ENCODE measurements at places on chromosomes 6 and 20. TPM values are rescaled to one million over a fixed set of nuclear protein-coding genes. Genes with fewer than 3 reads are reported as not detected.

- DNase-seq: peak; percentile 72
These were observed 85.6 kb downstream of the UBE3D start for GRCh38 chr6:82980086-82980485.

- no peak for DNase-seq
These were observed 9.5 kb downstream of the GZF1 start for GRCh38 chr20:23371496-23371895.

DNA sequence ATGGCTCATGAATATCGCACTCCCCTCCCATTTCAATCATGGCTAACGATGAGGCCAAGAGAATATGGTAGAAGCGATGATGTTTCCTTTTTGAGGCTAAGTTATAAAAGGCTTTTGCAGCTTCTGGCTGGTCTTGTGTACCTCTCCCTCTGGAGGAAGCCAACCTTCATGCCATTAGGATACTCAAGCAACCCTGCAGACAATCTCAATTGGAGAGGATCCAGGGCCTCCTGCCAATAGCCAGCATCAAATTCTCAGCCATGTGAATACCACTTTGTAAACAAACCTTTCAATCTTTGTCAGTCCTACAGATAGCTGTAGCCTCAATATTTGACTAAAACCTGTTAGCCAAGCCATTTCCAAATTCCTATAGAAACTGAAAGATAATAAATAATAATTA lies 738.4 kb downstream of the KIF16B start:
- no peak for DNase-seq

DNA sequence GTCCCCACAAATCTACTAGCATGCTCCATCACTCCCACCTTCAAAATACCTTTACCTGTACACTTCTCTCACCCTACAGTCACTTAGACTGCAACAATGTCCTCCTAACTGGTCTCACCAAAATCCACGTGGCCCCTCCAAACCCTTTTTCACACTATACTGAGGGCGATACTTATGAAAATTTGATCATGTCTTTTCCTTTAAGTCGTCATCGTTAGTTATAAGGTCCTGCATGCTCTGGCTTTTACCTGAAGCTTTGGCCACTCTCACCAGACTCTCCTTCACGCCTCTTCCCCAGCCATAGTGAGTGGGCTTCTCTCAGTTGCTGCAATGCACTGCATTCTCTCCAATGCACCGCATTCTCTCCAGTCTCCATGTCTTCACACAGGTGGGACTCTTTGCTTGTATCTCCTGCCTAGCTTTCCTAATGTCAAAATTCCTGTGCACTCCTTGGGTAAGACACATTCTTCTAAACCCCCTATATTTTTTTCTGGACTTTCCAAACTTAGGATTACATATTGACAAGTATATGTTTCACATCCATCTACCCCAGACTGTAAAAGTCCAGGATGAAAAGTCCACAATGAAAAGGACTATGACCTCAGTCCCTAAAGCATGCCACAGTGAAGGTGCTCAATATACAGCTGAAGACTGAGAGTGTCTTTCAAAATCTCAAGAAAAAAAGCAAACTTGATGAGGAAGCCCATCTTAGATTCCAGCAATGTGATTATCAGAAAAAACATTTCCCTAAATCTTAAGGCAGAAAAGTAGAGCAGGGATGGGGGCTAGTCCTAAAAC lies 24.7 kb downstream of the PTPRK start:
- DNase-seq: no peak

CNR1 gene
- total RNA-seq: not detected

RFX6 gene
- total RNA-seq: not detected

- DNase-seq: no peak
These were observed 28.4 kb downstream of the IL20RA start for GRCh38 chr6:137016356-137016755.

All from A673 (cell line).